ENCODE measurements at places on chromosomes 2 and 18.

DNA sequence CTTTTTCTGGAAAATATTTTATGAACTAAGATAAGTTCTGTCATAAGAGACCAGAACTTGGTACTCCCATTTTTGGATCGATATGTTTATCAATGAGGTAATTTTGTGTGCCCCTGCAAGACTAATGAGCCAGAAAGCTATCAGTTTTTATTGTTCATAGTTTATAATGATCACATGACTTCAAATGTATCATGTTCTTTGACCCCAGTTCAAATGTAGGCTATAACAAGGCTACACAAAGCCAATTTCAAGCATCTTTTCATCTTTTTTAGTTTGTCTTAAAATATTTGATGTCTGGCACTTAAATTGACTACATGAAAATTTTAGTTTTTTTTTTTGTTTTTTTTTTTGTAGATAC, 35.3 kb downstream of the RALB start:
- H3K4me3 ChIP-seq = no peak overlapping the region
- DNase-seq = no peak
- no peaks in the 10 kb centered on the region for H3K27me3 ChIP-seq
- no peaks in the 10 kb centered on the region for H3K4me1 ChIP-seq
- no peak overlapping the region for H3K27ac ChIP-seq

- DNase-seq = no peak
- no peaks in the 10 kb centered on the region for H3K4me1 ChIP-seq
- no peaks in the 10 kb centered on the region for H3K27me3 ChIP-seq
- H3K36me3 ChIP-seq = no peaks in the 10 kb centered on the region
Measured at GRCh38 chr2:205781244-205781931, 99.1 kb downstream of the NRP2 start.

DNA sequence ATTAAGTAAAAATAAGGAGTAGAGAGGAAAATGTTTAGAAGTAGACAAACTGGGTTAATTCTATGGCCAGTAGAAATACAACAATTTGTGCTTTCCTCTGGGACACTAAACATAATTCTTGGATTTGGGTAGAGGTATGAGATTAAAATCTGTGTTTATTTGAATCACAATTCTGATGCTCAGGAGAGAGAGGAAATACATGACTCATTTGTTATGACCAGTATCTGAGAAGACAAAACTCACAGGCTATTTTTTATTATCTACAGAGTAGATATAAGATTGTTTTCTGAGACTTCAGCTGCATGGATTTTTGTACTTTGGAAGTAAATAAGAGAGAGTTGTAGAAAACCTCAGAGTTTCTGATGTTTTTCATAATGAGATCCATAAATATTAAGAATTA, 315.7 kb upstream of the CWC22 start:
- H3K27me3 ChIP-seq = no peaks in the 10 kb centered on the region
- no peak overlapping the region for H3K4me3 ChIP-seq
- no peak overlapping the region for H3K27ac ChIP-seq
- no peak for DNase-seq
- no peaks in the 10 kb centered on the region for H3K36me3 ChIP-seq
- H3K4me1 ChIP-seq = no peaks in the 10 kb centered on the region

DNA sequence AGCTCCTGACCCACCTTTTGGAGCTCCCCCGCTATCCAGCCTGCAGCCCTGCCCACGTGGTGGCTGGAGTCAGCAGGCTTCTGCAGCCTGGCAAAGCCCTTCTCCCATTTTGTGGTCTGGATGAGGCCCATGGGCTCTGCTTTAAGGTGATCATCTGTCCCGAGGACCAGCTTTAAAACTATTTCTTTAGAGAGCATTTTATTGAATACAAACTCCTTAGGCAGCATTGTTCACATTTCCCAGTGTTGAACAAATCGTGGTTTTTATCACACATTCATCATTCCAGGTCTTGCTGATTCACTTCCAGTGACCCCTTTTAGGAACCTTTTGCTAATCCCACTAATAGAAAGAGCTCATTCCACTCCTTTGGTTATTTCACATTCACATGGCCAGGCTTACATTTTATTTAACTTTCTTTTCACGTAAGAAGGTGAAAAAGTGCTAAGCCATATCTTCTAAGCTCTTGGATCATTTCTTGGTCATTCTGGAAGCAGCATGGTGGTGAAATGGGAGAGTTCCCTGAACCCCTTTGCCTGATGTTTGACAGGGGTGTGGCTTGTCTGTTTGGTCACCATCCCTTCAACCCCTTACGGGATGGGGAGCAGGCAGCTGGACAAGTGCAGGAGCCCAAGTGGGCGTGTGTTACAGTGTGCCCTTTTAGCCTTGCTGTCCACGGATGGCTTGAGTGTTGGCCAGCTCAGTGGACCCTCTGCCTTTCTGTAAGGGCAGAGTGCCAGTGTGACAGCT, 80.4 kb upstream of the RAPGEF4 start:
- no peak overlapping the region for H3K27ac ChIP-seq
- H3K4me3 ChIP-seq = no peak overlapping the region
- H3K4me1 ChIP-seq = no peaks in the 10 kb centered on the region
- no peak for DNase-seq

All from effector memory CD4-positive, alpha-beta T cell (primary cell).